ENCODE measurements at places on chromosomes 6 and 20. TPM values are rescaled to one million over a fixed set of nuclear protein-coding genes. Genes with fewer than 3 reads are reported as not detected.

- DNase-seq: no peak
These were observed 62.3 kb upstream of the TBC1D7 start for GRCh38 chr6:13390658-13391057.

DNA sequence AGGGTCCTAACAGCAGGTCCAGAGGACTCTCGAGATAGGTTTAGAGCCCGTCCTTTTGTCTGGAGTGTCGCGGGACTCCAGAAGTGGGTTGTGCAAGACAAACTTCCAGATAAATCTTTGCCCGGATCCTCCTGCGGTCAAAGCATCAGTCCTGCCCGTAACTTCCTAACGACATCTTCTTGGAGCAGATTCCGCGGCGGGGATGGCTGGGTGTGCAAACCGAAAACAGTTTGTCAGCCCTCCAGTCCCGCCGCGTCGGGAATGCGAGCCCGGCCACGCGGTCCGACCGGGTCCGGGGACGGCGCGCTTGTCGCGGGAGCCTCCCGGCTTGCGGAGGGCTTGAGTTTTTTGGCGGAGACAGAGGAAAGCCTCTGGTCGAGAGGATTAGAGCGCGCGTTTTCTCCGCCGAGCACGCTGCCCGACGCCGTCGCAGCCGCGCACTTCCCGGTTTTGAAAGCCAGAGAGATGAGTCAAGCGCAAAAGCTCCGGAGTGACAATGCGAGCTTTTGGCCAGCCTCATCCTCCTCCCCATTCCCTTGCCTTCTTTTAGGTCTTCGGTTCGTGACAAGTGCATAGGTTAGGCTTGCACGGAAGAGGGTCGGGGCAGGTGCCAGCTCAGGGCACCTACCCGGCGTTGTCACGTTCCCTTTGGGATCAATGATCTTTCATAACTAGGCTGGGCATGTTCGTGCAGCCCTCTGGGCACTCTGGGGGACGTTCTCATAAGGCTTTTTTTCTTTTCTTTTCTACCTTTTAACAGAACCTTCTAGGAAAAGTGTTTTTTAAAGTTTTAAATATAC is 91.3 kb upstream of the PRDM1 start:
- DNase-seq: no peak

DNA sequence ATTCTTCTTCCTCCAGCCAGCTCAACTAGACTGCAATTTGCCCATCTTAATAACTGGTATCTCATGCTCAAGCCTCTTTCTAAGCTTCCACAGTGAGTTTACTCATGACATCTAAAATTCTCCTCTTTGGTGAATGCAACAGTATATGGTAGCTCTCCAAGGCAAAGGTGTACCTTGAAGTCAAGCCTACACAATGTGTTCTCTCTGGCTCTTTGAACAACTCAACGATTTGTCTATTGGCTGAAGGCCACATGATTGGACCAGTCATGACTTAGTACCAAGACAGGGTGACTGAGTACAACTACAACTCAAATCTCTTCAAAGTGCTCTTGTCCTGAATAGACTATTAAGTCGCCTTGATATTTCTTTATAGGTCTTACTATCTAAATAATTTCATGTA is 199.6 kb downstream of the PKHD1 start:
- no peak for DNase-seq

The KCNG1 gene
- total RNA-seq: 78.8 TPM

The TNFRSF6B gene
- total RNA-seq: not detected
